ENCODE measurements at places on chromosomes 6 and 20. TPM values are rescaled to one million over a fixed set of nuclear protein-coding genes. Genes with fewer than 3 reads are reported as not detected.

The RNF144B gene
- 14.1 TPM for total RNA-seq

The SPATA2 gene
- 7.6 TPM for total RNA-seq

The PLCB1 gene
- total RNA-seq: 6.0 TPM

The FRK gene
- 11.2 TPM for total RNA-seq

The SLC39A7 gene
- total RNA-seq: 50.5 TPM

The C20orf141 gene
- not detected for total RNA-seq

The PRDM1 gene
- 0.85 TPM for total RNA-seq

The GPR63 gene
- total RNA-seq: 1.0 TPM

The LIME1 gene
- total RNA-seq: 3.4 TPM

The NFATC2 gene
- 4.2 TPM for total RNA-seq

The PHACTR1 gene
- total RNA-seq: 85.9 TPM

The LGSN gene
- not detected for total RNA-seq

The NHLRC1 gene
- total RNA-seq: 1.1 TPM

The ETV7 gene
- total RNA-seq: not detected

The FERMT1 gene
- total RNA-seq: 0.63 TPM

The SOX12 gene
- total RNA-seq: 12.3 TPM

The ATG5 gene
- total RNA-seq: 18.0 TPM

The SMOC2 gene
- total RNA-seq: 14.4 TPM

The FOXA2 gene
- total RNA-seq: not detected

The ERVFRD-1 gene
- not detected for total RNA-seq

The KCNK16 gene
- not detected for total RNA-seq

All from left ventricle myocardium inferior (tissue), 1 donor.